ENCODE measurements at places on chromosomes 12 and 14.
A peak's percentile ranks its signal among the peaks of the same experiment; 100 is the strongest.

GRCh38 chr12:96085475-96085874 lies 50.1 kb upstream of the LTA4H start:
- DNase-seq = no peak

- peak; percentile 92 for DNase-seq
Observed at GRCh38 chr12:123126294-123127181, 24.4 kb downstream of the PITPNM2 start.

DNA sequence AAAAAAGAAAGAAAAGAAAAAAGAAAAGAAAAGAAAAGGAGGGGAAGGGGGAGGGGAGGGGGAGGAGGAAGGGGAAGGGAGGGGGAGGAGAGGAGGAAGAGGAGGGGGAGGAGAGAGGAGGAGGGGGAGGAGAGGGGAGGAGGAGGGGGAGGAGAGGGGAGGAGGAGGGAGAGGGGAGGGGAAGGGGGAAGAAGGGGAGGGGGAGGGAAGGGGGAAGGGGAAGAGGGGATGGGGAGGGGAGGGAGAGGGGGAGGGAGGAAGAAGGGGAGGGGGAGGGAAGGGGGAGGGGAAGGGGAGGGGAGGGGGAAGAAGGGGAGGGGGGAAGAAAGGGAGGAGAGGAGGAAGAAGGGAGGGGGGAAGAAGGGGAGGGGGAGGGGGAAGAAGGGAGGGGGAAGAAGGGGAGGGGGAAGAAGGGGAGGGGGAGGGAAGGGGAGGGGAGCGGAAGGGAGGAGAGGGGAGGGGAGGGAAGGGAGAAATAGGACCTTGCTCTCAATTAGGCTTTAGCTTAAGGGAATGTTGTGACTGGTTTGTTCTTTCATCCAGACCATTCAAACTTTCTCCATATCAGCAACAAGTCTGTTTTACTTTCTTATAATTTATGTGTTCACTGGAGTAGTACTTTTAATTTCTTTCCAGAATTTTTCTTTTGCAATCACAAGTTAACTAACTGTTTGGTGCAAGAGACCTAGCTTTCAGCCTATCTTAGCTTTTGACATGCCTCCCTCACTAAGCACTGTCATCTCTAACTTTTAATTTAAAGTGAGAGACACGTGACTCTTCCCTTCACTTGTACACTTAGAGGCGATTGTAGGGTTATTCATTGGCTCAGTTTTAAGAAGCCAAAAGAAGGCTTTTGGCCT lies 76.5 kb upstream of the EGLN3 start:
- DNase-seq = no peak

GRCh38 chr14:72528863-72529175 lies 365.1 kb downstream of the DPF3 start:
- no peak for DNase-seq

GRCh38 chr14:71764701-71765382 lies 167.4 kb upstream of the RGS6 start:
- no peak for DNase-seq

DNA sequence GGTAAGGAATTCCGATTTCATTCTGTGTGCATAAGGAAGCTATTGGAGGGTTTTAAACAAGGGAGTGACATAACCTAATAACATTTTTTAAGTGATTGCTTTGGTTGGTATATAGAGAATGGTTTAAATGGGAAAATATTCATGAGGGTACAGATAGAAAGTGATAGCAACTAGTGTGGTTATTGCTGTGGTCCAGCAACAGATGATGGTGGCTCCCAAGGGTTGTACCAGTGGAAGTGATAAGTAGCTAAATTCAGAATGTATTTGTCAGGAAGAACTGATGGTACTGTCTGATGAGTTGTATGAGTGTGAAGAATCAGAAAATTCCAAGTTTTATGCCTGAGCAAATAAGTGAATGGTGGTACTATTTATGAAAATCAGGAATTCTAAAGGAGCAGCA lies 2.6 kb upstream of the CNOT2 start:
- no peak for DNase-seq

- no peak for DNase-seq
Observed at GRCh38 chr12:58513852-58514251, 406.5 kb downstream of the LRIG3 start.

GRCh38 chr12:112985642-112986290 lies 7.4 kb downstream of the OAS2 start:
- DNase-seq = no peak

DNA sequence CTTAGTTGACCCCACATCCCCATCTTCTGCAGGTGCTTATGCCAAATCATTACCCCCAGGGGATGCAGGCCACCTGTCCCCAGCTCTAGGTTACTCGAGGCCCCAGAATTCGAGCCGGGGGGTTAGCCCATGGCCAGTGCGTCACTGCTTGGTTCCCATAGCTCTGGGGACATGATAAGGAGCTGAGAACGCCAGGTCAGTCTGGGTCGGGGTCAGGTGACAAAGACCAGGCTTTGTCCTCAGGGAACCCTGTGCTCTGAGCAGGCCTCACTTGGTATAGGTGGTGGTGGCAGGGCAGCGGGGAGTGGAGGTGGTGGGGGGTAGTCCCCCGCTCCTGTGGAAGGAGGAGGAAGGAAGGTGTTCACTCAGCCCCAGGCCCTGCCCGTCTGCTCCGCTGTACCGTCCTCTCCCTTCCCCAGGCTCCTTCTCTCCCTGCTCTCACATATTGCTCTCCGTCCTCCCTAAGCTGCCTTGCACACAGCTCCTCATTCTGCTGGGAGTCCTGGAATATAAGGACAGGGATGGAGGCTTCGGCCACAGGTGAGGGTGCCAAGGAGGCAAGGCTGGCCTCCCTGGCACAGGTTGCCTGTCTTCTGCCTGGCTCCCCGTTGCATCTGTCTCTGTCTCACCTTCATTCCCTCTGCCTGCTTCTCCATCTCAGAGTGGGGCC lies 2.0 kb upstream of the MYH6 start:
- no peak for DNase-seq

DNA sequence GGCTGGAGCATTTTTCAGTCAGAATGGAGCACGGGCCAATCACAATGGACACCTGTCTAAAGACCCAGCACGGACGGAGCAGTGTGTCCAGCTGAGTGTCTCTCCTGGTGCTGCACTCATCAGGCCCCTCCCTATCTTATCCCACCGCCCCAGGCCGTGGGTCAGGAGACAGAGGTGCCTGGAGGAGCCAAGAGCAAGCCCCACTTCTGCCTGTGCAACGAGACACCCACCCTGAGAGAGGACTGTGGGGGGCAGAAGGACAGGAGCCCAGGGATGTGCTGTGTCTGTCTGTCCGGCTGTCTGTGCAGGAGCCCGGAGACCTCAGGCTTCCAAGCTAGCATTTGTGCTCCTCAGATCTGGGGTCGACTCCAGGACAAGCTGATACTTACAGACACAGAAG lies 69.6 kb upstream of the SFSWAP start:
- no peak for DNase-seq

- no peak for DNase-seq
Observed at GRCh38 chr14:103593577-103593976, 30.8 kb downstream of the COA8 start.

- no peak for DNase-seq
Observed at GRCh38 chr14:74552623-74553022, 59.1 kb downstream of the ISCA2 start.

DNA sequence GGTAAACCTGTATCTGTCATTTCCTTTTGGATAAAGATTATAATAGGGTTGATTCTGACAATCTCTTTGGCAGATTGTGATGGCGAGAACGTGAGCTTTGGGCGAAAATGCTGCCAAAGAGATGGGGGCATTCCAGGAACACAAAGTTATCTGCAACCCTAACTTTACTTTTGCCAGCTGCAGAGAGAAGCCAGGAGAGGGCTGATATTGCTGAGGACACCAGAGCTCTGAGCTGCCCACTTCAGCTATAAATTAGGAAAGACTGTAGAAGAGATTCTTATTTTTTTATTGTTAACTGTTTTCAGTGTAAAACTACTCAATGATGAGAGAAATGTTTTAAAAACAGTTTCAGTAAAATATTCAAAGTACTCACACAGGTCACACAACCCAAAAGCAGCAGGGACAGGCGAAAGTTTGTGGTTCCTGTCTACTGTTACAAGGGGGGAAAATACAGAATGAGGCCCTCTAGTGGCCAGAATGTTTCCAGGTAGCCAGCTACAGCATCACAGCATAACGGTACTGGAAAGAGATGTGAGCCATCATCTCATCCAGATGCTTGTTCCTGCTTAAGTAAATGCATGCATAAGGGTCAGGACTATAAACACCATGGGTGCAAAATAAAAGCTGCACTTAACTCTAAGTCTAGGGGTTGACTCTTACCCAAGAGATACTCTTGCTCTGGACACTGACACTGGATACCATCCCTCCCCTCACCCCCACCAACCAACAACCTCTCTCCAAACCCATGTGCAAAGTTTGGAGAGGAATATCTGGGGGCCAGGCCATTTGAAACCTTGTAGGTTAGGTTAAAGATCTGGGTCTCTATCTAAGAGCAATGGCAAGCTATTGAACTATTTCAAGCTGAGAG lies 498.4 kb downstream of the RMST start:
- DNase-seq = no peak

- no peak for DNase-seq
Observed at GRCh38 chr12:53600490-53601295, 25.5 kb downstream of the ATF7 start.

GRCh38 chr12:45934956-45935355 lies 55.4 kb downstream of the SCAF11 start:
- no peak for DNase-seq

DNA sequence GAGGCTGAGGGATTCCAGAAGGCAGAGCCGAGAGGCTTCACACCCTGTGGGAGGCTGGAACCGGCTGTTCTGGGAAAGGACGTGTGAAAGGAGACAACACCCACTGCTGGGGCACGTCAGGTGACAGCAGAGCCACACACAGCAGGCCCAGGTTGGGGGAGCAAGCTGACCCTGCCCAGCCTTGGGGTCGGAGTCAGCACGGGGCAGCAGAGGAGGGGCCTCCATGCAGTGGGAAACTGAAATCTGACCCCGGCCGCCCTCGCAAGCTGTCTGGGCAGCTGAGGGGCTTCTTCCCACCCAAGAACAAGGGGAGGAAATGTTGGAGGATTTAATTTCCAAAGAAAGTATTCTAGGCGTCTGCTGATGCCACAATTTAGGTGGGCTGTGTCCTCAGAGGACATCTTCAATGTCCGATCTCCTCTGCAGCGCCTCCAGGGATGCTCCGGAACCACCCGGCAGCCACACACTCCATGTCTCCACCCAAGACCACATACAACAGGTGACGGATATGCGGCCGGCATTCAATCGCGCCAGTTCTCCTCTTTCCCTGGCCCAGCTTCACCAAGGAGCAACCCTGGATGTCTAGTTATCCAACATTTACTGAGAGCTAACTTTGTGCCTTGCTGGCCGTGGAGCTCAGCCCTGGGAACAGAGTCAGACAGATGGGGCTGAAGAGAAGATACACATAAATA lies 30.7 kb downstream of the SNRNP35 start:
- no peak for DNase-seq

DNA sequence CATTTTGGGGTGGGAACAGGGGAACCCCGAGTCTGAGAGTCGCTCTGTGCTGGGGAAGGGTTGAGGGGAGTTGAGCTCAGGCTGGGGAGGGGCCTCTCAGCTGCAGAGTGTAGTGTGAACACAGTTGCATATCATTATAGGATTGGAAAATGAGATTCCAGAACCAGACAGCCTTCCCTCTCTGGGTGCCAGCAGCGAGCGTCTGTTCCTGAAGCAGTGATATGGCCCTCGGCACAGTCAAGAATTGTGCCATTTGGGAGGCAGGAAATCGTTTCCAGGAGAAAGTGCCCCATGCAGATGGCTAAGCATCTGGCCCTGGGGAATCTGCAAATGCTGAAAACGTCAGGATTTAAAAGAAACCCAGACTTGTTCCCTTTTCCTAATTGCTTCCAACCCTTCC lies 70.4 kb upstream of the SFSWAP start:
- no peak for DNase-seq

- DNase-seq = no peak
Observed at GRCh38 chr14:50344876-50345563, 32.9 kb downstream of the DMAC2L start.

DNA sequence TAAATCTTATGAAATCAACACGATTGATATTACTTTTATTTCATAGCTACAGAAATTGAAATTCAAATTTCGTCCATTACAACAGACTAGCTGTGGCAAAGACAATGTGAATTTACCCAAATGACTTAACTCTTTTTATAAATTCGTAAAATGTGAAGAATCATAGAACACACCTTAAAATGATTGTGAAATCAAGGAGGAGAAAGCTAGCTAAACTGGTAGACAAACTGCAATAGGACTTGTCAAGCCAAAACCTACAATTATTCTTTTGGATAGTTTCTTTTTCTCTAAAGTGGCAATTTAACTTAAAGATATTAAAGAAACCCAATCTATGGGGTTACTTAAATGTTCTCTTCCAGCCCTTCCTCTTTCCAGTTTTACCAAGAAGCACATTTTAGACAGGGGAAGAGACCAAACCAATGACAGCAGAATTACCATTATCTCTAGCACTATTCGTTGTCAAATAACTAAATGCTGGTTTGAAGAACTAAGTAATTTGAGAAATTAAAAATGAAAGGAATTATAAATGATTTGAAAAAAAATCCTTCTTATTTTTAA lies 807 bp upstream of the SLC16A7 start:
- no peak for DNase-seq

Data from AG09319 (cell line).